Stimulated activated CD8-positive, alpha-beta memory T cell treated with anti-CD3 and anti-CD28 coated beads, Interleukin-12 subunit alpha, Interleukin-12 subunit beta, amount 100 ng/mL, for 1 hour (primary cell): ENCODE measurements at places on chromosomes 12 and 14.
A peak's percentile ranks its signal among the peaks of the same experiment; 100 is the strongest.

GRCh38 chr12:76084863-76085519 lies 506 bp upstream of the NAP1L1 start:
- DNase-seq, result peak; percentile 28

- DNase-seq, result no peak
Measured at GRCh38 chr14:81206115-81206514, 14.6 kb downstream of the GTF2A1 start.

DNA sequence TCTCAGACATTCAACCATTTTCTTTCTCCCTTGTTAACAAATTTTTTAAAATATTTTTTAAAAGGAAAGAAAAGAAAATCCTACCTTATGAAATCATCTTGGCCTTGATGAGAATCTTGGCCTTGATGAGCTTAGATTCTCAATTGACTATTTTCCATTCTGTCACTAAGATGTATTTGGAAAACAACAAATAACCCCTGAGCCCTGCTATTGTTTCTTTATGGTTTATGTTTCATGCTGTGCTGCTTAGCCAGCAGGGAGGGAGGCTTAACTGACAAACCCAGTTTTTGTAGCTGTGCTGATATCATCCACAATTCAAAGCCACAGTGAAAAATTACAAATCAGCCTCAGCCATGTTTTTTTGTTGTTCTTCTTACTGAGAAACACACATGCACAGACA lies 404.1 kb downstream of the RAD51B start:
- no peak for DNase-seq

GRCh38 chr14:101918065-101918989 lies 46.0 kb upstream of the DYNC1H1 start:
- DNase-seq, result no peak

- no peak for DNase-seq
Measured at GRCh38 chr12:38142974-38143373, 173.6 kb upstream of the ALG10B start.

- peak; percentile 58 for DNase-seq
Measured at GRCh38 chr14:23631702-23632460, 4.3 kb upstream of the DHRS2 start.

GRCh38 chr14:50321009-50321660 lies 9.0 kb downstream of the DMAC2L start:
- peak; percentile 44 for DNase-seq

DNA sequence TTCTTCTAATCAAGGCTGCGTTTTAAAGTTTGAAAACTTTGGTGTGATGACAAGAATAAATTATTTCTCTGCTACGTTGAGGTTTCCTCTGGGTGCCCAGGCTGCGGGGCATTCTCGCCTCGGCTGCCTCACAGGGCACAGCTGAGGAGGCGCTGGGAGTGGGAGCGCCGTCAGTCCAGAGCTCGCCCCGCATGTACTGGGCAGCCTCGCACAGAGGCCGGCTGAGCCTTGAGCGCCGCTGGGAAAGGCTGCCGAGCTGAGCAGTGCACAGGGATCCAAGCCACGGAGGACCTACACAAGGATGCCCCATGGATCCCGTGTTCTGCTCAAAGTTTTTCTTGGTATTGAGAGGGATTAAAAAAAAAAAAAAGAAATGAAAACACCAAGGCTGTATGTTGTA lies 11.6 kb downstream of the RFX4 start:
- DNase-seq, result no peak

- DNase-seq, result no peak
Measured at GRCh38 chr12:23899434-23899833, 50.0 kb downstream of the SOX5 start.

- DNase-seq, result no peak
Measured at GRCh38 chr12:10094646-10095395, 4.0 kb downstream of the CLEC1A start.

GRCh38 chr14:22448905-22449599 lies 140.0 kb downstream of the DAD1 start:
- no peak for DNase-seq

- no peak for DNase-seq
Measured at GRCh38 chr14:85535321-85535720, 5.4 kb downstream of the FLRT2 start.

- no peak for DNase-seq
Measured at GRCh38 chr14:95460647-95461478, 55.6 kb downstream of the SYNE3 start.

GRCh38 chr14:89143595-89143994 lies 273.4 kb downstream of the FOXN3 start:
- no peak for DNase-seq

DNA sequence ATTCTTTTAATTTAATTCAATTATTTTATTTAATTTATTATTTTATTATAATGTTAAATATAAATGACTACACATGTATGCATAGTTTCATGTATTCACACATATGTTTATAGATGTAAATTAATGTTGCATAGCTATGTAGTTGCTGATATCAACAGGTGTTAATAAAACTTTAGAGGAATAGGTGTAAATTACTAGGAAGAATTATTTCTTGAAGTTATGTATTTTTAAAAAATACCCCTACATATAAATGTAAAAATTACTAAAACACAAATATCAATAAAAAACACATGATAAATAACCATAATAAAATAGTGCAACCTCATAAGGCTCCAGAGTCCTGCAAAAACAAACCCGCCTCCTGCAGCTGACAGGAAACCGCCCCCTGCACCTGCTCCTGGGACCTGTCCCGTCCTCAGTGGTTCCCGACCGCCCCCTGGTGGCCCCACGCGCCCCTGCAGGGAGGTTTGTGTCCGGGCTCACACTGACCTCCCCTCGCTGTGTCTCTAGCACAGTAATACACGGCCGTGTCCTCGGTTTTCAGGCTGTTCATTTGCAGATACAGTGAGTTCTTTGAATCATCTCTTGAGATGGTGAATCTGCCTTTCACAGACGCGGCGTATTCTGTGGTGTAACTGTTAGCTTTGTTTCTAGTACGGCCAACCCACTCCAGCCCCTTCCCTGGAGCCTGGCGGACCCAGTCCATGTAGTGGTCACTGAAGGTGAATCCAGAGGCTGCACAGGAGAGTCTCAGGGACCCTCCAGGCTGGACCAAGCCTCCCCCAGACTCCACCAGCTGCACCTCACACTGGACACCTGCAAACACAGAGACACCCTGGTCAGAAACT lies 1264.0 kb downstream of the TMEM121 start:
- peak; percentile 50 for DNase-seq

GRCh38 chr12:84954415-84954814 lies 41.8 kb upstream of the SLC6A15 start:
- no peak for DNase-seq

DNA sequence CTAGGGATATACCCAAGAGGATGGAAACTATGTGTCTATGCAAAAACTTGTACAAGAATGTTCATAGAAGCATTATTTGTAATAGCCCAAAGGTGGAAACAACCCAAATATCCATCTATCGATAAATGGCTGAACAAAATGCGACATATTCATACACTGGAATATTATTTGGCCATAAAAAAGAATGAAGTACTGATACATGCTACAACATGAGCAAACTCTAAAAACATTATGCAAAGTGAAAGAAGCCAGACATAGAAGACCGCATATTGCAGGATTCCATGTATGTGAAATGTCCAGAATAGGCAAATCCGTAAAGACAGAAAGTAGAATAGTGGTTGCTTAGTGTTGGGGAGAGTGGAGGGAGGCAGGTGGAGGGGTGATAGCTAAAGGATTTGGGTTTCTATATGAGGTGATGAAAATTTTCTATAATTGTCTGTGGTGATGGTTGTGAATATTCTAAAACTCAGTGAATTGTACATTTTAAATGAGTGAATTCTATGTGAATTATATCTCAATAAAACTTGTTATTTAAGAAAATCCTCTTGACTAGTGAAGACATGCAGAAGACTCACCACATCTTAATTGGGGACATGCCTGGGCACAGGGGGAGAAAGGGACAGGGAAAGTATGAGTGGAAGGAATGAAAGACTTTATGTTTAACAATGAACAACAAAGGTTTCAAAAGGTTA lies 29.8 kb upstream of the SELPLG start:
- DNase-seq, result no peak

DNA sequence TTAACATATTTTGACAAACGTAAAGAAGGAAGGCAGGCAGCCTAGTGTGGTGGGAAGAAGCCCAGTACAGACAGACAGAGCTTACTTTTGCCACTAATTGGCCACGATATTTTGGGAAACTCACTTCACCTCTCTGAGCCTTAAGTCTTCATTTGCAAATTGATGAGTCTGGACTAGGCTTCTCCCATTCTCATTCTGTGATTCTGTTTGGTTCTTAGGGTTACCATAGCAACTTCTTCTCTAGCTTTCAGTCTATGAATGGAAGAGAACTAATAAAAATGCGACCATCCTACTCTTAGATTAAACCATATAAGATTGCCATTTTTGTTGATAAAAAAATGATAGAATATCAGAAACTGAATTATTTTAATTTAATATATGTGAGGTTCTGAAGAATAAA lies 210.5 kb downstream of the SNAPC1 start:
- no peak for DNase-seq

DNA sequence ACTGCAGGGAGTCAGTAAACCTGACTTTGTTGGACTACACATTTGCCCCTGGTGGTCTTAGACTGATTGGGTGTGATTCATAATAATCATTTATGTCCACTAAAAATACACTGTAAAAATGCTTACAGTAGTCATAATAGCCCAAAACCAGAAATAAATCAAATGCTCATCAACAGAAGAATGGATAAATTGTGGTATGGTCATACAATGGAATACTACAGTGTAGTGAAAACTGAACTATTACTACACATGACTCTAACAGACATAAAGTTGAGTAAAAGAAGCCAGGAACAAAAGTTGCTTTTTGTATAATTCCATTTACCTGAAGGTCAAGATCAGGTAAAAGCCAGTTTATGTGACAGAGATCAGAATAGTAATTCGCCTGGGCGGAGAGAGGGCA lies 57.2 kb upstream of the CDKL1 start:
- DNase-seq, result no peak

DNA sequence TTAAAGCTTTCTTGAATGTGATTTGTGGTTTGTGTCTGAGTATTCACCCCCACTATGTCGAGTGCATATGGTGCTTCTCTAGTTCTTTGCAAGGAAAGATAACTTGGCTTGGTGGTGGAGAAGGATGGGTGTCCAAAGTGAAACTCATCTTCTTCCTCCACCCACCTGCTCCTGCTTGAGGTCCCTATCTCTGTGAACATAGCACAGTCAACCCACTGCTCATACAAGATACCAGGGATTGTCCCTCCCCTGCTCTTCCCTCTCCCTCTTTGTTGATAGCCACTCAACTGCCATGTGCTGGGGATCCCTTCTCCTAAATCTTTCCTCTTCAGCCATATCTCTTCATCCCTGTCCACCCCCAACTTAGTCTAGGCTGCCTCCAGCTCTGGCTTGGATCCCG lies 176.5 kb downstream of the ASCL4 start:
- DNase-seq, result no peak

DNA sequence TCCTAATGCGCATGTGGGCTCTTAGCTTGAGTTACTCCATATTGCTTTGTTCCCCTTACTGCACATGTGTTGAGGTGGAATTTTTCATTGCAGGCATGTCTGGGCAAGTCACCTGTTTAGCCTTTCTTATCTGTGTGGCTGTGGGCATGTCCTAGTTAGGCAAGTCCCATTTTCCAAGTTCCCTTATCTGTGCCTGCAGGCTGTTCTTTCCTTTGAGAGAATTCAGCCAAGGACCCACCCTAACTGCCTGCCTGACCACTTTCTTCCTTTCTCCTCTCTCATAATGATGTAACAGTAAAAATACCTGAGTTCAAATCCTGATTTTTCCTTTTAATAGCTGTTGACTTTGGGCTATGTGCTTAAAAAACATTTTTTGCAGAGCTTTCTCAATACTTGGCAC lies 870.6 kb downstream of the NRXN3 start:
- DNase-seq, result no peak

DNA sequence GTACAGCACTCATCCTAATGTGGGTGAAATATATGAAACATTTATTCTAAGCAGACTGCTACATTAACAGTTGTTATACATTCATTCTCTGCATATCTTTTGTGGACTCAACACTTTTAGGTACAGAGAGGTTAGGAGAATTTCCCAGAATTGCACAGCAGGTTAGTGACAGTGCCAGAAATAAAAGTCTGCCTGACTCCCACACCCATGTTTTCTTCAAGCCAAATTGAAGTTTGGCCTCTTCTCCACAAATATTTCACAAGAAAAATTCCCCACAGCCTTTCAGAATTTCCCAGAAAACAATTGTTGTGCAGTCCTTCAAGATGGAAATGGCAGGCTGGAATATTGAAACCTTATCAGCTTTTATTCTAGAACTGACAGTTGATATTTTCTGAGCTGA lies 464.8 kb downstream of the RAD51B start:
- DNase-seq, result no peak

GRCh38 chr12:5593086-5593485 lies 161.2 kb downstream of the NTF3 start:
- no peak for DNase-seq

DNA sequence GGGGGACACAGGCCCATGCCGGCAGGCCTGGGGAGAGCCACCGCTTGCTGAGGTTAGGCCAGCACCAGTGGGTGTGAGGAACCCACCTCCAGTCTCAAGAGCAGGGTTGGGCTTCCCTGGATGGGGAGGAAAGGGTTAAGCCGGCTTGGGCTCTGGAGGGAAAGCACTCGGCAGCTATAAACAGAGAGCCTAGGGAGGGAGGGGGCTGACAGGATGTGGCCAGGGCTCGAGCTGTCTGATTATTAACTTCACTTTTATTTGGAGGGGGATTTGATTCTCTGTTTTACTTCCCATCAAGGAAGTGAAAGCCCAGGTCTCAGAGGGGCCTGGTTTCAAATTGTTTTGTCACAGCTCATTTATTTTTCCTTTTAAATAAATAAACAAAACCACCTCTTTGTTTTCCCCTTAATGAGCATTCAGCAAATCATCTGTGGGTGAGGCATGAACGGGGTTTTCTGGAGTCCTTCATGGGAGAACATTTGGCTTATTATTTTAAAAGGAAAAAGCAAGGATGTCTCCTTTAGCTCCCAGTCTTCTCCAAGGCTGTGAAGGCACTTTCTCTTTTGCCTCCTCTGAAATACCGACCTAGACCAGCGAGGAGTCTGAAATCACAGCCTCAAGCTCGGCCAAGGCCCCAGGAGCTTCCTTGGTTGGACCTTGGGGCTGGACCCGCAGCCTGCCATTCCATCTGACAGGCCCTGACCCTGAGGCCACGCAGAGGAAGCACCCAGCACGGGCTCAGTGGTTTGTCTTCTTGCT lies 21.9 kb upstream of the ZFP36L1 start:
- DNase-seq, result no peak

GRCh38 chr14:35760143-35760542 lies 49.0 kb downstream of the RALGAPA1 start:
- DNase-seq, result no peak

DNA sequence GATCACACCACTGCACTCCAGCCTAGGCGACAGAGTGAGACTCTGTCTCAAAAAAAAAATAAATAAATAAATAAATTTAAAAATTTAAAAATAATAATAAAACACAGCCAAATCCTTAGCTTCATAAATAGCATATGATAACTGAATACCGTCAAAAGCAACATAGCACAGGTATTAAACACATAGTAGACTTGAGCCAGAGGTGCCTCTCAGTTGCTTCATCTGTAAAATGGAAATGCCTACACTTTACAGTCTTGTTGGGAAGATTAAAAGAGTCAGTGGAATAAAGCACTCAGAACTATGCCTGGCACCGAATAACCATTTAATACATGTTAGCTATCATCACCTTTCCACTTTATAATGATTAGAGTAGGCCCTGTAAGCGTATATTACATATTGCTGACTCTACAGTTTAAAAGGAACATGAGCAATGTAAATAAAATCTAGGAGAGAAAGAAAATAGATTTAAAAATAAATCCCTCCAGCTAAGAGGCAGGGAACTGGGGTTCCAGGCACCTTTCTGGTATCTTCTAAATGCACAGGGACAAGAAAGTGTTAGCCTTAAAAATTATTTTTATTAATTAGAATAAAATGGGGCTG lies 7.8 kb upstream of the DCAF11 start:
- DNase-seq, result no peak

GRCh38 chr12:5051334-5051733 lies 7.7 kb downstream of the KCNA5 start:
- DNase-seq, result no peak
